Skeletal muscle cell (primary cell): ENCODE measurements at places on chromosomes 3 and 15.

GRCh38 chr3:197518881-197519421 is 36.8 kb downstream of the BDH1 start:
- no peak for DNase-seq

- DNase-seq = no peak
Measured at GRCh38 chr3:53516339-53516738, 21.9 kb downstream of the CACNA1D start.

- no peak for DNase-seq
Measured at GRCh38 chr15:87628311-87628710, 628.2 kb downstream of the NTRK3 start.

GRCh38 chr3:157447026-157447694 is 10.5 kb downstream of the PTX3 start:
- no peak for DNase-seq

- DNase-seq = no peak
Measured at GRCh38 chr15:58260205-58260724, 122.1 kb downstream of the AQP9 start.

DNA sequence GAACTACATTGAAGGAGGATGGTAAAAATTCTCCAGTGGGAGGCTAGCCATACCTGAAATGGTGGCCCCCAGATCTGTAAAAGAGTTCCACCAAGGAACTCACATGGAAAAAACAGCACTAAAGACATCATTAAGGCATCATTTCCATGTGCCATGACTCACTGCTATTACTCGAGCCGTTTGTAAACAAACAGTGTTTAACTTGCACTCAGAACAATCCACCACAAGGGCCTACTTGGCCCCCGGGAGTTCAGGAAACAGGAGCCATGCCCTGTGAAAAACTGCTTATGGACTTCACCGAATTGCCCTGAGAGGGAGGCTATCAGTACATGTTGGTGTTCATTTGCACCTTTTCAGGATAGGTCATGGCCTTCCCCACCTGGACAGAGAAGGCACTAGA is 18.2 kb downstream of the CCR4 start:
- DNase-seq = no peak

DNA sequence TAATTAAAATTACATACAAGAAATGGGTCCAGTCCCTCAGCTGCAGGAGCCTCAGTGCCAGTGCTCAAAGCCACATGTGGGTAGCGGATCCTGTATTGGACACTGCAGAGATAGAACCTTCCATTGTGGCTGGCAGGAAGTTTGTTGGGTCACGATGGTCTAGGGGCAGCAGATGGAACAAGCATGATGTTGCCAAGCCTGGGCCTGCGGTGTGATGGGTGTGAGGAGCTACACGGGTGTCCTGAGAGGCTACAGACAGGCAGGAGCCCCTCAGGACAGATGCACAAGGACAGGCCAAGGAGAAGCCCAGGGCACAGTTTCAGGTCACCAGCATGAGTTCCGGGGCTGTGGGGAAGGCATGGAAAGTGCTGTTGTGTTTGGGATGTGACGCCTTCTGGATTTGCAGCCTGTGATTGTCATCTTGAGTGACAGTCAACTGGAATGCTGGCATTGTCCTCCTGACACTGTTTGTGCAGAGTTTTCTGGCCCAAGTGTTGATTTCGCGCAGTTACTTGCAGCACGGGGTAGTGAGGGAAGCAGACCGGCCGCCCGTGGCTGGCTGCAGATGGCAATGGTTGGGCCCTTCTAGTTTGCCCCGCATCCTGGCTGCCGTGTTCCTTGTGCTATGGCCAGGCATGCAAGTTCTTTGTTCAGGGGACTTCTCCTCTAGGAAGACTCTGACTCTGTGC is 177.1 kb downstream of the NSMCE3 start:
- no peak for DNase-seq

DNA sequence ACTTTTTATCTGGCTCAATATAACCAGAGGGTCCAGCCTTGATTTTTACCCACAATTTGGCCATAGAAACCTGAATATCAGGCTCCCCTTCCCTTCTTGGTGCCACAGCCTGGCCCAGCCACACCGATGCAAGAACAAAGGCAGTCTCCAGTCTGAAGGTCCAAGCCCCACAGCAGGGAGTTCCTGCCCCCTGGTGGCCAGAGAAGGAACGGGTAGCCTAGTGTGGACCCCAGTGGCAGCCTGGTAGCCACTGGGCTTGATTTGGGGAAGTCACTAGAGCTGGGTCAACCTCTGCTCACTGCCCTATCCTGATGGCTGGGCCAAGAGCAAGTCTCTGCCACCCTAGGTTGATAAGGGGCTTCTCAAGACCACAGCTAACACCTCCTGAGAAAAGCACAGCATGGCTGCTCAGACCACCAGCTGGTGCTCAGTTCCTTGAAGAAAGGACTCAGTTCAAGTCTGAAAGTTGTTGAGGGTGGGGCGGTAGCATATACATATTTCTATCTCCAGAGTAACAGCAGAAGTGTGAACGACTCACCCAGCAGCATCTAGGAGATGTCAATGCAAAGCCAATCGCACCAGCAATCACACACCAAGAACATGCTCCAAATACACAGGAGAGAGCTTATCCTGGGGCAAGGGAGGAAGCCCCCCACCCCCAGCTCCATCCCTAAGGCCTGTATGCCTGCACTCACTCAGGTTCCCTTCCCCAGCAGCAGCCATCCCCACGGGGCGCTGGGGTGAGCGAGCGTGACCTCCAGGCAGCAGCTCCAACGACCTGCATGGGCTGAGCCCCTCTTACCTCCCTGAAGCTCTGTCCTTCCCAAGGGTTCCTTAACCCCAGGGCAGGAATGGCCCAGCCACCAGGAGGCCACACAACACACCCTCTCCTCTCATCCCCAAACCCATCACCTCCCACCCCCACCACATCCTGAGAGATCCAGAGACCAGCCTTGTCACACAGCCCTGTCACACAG is 7.6 kb downstream of the PFKFB4 start:
- no peak for DNase-seq

DNA sequence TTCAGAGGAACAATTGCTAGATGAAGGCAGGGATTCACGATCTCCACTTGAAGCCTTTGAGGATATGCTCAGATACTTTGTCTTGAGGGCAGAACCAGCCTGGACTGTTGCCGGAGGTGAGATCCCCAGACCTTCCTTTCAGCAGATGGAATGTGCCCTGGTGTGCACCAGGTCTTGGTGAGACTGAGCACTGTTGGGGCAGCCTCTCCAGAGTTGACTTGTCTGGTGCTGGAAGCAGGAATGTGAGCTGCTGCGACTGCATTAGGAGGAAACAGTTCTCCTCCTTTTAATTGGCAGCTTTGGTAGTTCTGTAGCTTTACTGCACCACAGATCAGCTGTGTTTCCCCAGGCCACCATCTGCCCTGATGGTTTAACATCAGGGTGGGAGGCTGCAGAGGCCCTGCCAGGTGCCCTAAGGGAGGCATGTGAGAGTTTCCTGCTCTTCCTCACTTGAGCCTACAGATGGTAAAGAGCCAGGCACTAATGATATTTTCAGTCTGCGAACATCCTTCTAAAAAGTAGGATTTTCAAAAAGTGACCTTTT is 58.5 kb downstream of the CTDSPL start:
- no peak for DNase-seq

GRCh38 chr3:23711916-23712494 is 93.8 kb upstream of the UBE2E1 start:
- no peak for DNase-seq

DNA sequence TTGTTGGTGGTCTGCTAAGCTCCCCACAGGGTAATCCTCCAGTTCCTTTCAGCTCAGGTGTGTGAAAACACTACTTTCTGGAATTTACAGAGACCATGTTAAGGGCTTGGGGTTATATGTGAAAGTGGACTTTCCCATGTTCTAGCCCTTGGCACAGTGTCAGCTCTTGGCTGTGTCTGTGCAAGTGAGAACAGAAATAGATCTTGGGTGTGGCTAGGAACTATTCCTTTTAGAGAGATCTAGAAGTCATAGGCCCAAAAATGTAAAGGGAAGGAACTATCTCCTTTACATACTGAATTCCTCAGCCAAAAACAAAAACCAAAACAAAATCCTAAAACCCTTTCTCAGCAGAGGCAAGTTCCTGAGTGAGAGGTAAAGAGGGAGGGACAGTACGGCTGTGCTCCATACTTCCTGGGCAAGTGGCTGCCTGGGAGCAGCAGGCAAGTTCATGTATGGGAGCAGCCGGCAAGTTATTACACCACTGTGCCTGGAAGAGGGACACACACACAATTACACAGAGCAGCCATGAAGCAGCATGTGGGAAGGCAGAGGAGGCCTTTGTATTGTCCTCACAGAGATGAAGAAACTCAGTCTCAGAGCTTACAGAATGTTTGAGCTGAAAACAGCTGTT is 19.9 kb upstream of the C3orf62 start:
- DNase-seq = no peak

DNA sequence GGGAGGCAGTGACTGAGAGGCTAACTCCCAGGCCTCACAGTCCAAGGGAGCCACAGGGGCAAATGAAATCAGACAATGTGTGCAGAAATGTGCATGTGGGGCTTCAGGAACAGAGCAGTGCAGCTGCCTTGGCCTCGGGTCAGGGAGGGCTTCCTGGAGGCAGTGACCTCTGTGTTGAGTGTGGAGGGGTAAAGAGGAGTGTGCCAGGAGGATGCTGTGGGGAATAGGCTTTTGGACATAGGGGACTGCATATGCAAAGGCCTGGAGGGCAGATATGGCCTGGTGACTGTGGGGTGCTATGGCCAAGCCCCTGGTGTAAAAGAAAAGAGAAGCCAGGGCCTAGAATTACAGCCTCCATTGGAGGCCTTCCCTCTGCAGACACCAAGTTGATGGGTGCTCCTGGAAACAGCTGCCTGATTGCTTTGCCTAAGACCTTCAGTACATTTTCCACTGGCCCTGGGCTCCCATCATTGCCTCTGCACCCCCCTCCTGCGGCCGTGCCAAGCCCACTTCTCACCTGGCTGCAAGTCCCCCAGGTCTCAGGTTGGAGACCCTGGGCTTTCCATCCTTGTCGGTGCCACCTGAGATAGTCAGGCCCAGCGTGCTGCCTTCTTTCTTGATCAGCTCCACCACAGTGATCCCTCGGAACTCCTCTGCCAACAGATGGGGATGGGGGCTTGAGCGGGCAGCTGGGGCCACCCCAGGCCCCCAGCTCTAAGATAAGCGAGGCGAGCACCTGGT is 15.1 kb downstream of the GRIP2 start:
- no peak for DNase-seq

DNA sequence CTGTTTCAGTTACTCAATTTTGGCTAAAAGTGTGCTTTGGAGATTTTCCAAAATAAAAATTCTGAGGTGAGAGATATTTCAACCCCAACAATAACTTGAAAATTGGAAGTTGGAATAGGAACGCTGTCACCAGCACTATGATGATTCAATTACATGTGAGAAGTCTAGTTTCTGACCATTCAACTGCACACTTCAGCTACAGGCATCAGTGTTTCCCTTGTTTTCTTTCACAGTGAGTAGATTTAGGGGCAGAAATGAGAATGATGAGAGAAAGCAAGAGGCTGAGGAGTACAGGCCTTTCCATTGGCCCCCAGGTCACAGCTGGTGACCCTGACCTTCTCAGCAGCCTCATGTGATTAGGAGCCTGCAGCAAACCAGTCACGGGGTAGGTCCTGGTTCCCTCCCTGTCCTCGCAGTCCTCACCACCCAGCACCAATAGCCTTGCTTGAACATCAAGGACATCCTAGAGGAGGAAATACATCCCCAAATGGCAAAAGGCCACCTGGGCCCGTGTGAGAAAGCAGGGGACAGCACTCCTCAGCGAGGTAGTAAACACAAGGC is 10.0 kb upstream of the FILIP1L start:
- no peak for DNase-seq

DNA sequence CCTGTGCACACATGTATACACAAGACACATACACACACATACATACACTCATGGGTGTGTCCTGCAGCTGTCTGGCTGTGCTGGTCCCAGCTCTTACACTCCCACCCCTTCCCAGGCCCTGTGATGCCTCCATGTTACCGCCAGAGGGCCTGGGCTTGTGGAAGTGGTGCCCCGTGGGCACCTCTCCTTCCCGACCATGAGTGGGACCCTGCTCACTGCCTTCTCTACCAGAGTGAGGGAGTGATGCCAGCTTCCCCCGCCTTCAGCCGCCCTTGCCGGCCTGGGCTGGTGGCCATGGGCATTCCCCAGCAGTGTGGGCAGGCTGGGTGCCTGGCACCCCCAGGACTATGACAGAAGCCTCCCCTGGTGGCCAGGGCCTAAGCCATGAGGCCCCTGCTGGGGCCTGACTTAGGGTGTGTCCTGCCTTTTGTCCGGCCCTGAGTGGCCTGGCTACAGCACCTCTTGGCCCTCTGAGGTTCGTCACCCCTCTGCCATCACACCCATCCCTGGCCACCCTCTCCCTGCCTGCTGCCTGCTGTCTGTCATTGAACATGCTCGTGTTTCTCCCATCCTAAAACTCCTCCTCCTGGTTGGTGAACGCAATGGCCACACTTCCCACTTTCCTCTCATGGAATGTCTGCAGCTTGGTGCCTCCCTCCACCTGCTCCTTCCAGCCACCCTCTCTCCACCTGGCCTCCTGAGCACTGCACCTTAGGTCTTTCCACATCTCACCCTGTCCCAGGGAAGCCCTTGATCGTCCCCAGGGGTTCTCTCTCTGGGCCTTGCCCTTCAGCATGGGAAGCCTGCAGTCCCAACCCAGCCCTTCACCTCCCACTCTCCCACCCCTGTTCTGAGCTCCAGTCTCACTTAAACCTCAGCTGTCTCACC is 14.6 kb downstream of the HDAC11 start:
- DNase-seq = no peak

DNA sequence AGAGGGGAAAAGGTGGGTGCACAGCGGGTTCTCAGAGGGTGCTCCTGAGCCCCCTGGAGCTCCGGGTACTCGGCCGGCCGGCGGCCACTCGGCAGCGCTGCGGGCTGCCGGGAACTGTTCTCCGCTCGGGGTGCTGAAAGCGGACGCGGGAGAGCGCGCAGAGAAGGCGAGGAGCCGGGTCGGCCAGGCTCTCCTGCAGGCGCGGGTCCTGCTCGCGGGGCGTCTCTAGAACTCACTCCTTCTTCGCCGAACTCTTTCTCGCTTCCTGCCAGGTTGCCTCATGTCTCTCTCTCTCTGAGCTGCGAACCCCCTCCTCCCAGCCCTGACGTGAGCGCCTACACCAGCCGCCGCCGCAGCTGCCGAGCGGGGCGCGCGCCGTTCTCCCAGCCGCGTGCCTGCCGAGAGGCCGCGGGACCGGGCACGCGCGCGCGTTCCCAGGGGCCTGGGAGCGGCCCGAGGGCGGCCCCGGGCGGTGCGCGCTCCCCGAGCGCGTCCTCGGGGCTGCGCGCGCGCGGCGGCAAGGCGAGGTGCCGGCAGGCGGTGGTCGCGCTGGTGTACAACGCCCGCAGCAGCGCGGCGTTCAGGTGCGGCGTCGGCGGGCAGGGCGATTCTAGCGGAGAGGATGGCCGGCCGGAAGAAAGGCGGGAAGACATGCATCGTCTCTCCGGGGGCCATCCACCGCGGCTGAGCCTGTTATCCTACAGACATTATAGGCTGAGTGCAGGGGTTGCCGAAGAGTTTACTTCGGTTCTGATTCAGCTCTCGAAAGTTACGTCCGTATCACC is at the start of gene PEX5L:
Gene PEX5L (minus strand): TSS at position 267 of the 785 bp plus-strand sequence. CDS start 338 bp downstream, outside the sequence.
- DNase-seq = peak; percentile 14
